Smooth muscle cell of bladder (primary cell): ENCODE measurements at places on chromosomes 13 and 19. TPM values are rescaled to one million over a fixed set of nuclear protein-coding genes. Genes with fewer than 3 reads are reported as not detected.

The C3 gene
- total RNA-seq = 8.1 and 24.6 TPM in 2 replicates

The ZNF177 gene
- 1.2 and 1.4 TPM in 2 replicates for total RNA-seq

The WDR87 gene
- not detected in 2 replicates for total RNA-seq

The ZNF491 gene
- total RNA-seq = 3.0 and 3.3 TPM in 2 replicates

The MRPS12 gene
- 32.3 and 32.5 TPM in 2 replicates for total RNA-seq

The ZNF211 gene
- total RNA-seq = 8.0 and 10.2 TPM in 2 replicates

The ELSPBP1 gene
- not detected in 2 replicates for total RNA-seq

The TRMT1 gene
- 21.9 and 28.4 TPM in 2 replicates for total RNA-seq

The GNG8 gene
- total RNA-seq = not detected in 2 replicates

The FOXA3 gene
- total RNA-seq = not detected in 2 replicates

The KLK4 gene
- not detected in 2 replicates for total RNA-seq

The HSD17B14 gene
- total RNA-seq = 6.8 and 7.3 TPM in 2 replicates

The SYMPK gene
- 24.5 and 32.4 TPM in 2 replicates for total RNA-seq

The ZBTB32 gene
- total RNA-seq = not detected in 2 replicates

The CYP4F3 gene
- total RNA-seq = not detected in 2 replicates

The GSX1 gene
- not detected in 2 replicates for total RNA-seq

The SLITRK5 gene
- not detected in 2 replicates for total RNA-seq

The LRRC63 gene
- under 0.01 TPM in 1 of 2 replicates, not detected in the other for total RNA-seq

The CAPN12 gene
- not detected in 2 replicates for total RNA-seq

The PGLYRP2 gene
- total RNA-seq = not detected in 2 replicates

The ZNF486 gene
- total RNA-seq = 3.6 and 3.7 TPM in 2 replicates

The THSD8 gene
- 0.46 TPM in 1 of 2 replicates, not detected in the other for total RNA-seq

The P2RY11 gene
- 1.00 and 3.3 TPM in 2 replicates for total RNA-seq

The ABCA7 gene
- total RNA-seq = 3.4 and 3.8 TPM in 2 replicates

The SIGLEC10 gene
- total RNA-seq = not detected in 2 replicates

The FBXO27 gene
- total RNA-seq = 2.0 and 5.5 TPM in 2 replicates

The PNPLA6 gene
- 38.5 and 63.0 TPM in 2 replicates for total RNA-seq

The YJEFN3 gene
- total RNA-seq = 0.57 and 0.92 TPM in 2 replicates

The ZNF547 gene
- 4.6 and 5.2 TPM in 2 replicates for total RNA-seq

The LPAR6 gene
- total RNA-seq = 5.9 and 7.3 TPM in 2 replicates

The MYDGF gene
- total RNA-seq = 353 and 419 TPM in 2 replicates

The ZNF432 gene
- total RNA-seq = 5.8 and 9.3 TPM in 2 replicates

The SIGLEC14 gene
- total RNA-seq = not detected in 2 replicates

The BEST2 gene
- not detected in 2 replicates for total RNA-seq

The OVOL3 gene
- not detected in 2 replicates for total RNA-seq

The CAMSAP3 gene
- total RNA-seq = not detected in 2 replicates

The LILRB5 gene
- total RNA-seq = not detected in 2 replicates

The FCER2 gene
- total RNA-seq = not detected in 2 replicates

The ARHGEF1 gene
- 23.9 and 26.2 TPM in 2 replicates for total RNA-seq

The TNNT1 gene
- 1.6 and 2.7 TPM in 2 replicates for total RNA-seq

The WDR88 gene
- not detected in 2 replicates for total RNA-seq

The SLC7A10 gene
- total RNA-seq = not detected in 2 replicates

The ZNF66 gene
- total RNA-seq = 0.37 and 0.71 TPM in 2 replicates

The PPP1R13L gene
- 1.6 and 1.7 TPM in 2 replicates for total RNA-seq

The LGI4 gene
- total RNA-seq = 0.28 and 0.46 TPM in 2 replicates

The FBL gene
- 157 and 234 TPM in 2 replicates for total RNA-seq

The SMARCA4 gene
- 35.0 and 38.8 TPM in 2 replicates for total RNA-seq

The CNN1 gene
- 7.5 and 16.5 TPM in 2 replicates for total RNA-seq

The KIR3DL1 gene
- not detected in 2 replicates for total RNA-seq

The ADGRE3 gene
- not detected in 2 replicates for total RNA-seq
